ENCODE measurements at places on chromosomes 13 and 19.

- no peak for DNase-seq
Measured at GRCh38 chr19:35904311-35905068, 2.2 kb downstream of the HCST start.

- DNase-seq, result no peak
Measured at GRCh38 chr13:35475960-35476943, at the start of gene MAB21L1. TSS of gene MAB21L1 (minus strand) at chr13:35476689. CDS start at chr13:35476138, 551 bp downstream.

DNA sequence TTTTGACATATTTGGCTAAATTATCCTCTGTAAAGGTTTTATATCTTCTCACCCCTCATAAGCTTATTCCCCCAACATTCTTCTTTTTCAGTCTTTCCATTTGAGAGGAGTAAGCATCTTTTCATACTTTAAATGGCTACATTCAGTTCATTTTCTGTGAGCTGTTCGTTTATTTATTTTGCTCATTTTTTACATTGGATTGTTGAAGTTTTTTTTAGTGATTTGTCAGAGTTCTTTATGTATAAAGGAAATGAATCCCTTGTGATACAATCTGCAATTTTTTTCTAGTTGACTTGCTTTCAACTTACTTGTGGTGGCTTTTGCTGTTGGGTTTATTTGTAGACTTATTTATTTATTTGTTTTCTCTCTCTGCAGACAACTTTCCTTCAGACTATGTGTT is 250.3 kb downstream of the DLEU7 start:
- DNase-seq, result no peak

DNA sequence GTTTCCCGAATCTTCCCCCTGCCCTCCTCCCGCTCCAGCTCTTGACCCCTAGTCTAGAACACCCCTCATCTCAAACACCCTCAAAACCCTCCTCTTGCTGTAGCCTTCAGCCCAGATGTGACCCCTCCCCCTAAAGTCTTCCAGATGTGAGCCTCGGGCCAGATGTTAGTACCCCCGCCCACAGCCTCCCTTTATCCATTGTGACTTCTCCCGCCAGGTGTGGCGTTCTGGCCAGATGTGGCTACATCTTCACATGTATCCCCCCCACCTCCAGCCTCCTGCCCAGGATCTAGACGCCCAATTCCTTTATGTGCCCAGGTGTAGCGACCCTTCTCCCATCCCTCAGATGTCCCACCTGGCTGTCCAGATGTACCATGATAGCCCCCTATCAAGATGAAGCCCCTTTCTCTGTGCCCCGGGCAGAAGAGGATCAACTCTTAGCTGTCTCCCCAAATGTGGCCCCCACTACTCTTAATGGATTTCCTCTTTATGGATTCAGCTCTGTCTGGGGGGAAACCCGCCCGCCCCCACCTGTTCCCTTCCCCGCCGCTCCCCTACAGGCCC is 517 bp upstream of the LTBP4 start:
- no peak for DNase-seq

DNA sequence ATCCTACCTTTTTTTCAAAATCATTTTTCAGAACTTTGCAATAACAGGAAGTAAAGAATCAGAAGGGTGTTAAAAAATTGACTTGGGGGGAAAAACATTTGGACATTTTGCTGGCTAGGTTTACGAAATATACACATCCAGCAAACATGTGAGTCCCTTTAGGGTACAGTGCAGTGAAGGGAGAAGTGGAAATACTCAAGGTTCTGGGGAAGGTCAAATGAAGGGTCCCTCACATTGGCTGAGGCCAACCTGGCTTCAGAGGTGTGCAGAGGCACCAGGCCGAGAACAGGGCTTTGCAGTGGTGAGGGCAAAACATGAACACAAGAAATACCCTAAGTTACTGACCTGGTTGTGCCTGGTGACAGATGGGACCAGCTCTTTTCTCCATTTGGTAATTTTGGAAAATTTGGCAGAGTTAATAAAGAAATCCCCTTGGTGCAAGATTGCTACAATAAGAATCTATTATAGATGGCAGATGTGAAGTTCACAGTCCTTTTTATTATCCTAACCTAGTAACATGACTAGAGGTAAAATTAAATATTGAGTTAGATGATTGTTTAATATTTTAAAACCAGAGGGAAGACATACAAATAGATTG is 1.5 kb upstream of the UPF3A start:
- no peak for DNase-seq

GRCh38 chr13:74000876-74001275 is 133.3 kb downstream of the KLF12 start:
- no peak for DNase-seq

- DNase-seq, result no peak
Measured at GRCh38 chr19:19137556-19138108, 646 bp downstream of the TMEM161A start.

DNA sequence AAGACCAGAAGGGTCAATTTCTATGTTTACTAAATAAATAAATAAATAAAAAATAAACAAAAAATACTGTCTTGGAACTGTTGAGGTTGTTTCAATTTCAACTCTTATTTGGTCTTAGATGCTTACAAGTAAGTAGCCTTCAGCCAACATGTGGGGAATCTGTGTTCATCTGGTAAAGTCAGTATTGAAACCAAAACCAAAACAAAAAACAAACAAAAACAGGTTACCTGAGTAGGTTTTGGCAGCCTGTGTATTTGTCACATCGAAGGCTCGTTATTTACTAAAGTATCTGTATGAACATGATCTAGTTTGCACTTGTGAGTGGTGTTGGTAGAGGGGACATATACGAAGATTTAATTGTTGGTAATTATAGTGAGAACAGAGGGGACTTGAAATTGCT is 471.5 kb downstream of the SLITRK5 start:
- no peak for DNase-seq

DNA sequence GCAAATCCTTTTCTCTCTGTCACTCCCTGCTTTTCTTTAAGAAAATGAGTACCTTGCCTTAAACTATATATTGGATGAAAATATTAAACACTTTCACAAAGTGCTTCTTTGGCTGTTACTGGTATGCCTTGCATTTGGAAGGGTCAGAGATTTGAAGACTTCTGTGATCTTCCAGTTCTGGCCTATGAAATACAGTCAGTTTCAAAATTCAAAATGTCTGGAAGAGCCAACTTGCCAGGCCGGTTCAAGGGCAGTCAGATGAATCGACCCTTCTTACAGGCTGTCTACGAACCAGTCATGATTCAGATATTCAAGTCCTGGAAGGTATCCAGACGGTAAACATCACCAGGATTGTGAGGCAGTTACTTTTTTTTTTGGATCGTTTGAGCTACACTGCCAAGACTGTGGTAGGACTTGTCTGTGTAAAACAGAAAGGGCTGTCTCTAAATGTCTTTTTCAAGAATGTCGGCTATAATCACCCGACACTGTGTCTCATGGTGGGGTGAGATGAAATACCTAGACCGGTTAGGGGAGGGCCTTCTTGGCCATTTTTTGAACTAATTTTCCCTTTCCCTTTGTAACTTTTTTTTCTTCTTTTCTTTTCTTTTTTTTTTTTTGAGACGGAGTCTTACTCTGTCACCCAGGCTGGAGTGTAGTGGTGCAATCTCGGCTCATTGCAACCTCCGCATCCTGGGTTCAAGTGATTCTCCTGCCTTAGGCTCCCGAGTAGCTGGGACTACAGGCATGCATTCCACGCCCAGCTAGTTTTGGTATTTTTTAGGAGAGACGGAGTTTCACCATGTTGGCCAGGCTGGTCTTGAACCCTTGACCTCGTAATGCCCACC is 11.2 kb downstream of the ACTN4 start:
- DNase-seq, result no peak

GRCh38 chr13:36438594-36439483 is 6.5 kb downstream of the CCNA1 start:
- DNase-seq, result no peak

DNA sequence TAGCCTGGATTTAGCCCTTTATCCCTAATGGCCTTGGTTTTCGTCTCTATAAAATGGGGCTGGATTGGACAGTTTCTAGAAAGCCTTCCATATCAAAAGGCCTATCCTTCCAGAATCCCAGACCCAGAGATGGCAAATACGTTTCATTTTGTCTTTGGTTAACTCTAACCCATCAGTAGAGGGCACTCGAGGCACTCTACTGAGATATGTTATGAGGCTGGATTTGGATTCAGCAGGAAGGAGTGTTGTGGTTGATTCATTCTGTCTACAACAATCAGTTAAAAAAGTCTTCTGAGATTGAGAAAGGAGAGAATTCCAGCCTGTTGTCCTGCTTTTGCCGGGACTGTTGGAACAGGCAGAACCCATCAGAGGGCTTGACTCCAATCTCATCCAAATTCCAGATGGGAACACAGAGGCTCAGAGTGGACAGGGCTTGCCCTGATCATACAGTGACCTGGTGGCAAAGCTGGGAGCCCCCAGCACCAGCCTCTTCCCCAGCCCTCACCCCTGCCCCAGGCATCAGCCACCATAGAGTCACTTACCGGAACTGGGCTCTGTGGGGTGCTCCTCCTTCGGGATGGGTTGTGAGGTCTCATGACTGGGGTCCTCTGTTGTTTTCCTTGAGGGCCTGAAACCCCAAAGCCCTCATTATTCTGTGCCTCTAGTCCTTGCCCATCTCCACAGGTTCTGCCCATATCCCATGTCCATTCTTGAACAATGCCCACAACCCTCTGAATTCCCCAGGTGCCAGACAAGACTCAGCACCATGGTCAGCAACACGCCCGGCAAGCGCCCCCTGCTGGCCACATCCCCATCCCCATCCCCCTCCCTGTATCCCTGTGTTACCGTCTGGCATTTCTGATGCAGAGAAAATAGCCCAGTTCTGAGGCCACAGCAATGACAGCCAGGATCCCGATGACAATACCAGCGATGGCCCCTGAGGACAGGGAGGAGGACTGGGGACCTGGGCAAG is 12.3 kb upstream of the ZNF180 start:
- no peak for DNase-seq

DNA sequence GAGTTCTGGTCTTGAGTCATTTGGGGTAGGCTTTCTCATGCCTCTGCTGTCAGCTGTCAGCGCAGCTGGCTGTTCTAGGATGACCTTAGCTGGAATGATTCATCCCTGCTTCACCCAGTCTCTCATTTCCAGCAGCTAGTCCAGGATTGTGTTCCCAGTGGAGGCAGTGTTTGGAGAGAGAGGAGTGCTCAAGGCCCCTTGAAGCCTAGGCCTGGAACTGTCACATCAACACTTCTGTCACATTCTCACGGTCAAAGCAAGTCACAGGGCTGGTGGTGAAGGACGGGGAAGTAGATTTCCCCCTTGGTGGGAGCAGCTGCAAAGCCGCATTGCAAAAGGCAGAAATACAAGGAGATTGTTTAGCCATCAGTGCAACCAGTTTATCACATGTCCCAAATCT is 15.2 kb downstream of the TPT1 start:
- no peak for DNase-seq

DNA sequence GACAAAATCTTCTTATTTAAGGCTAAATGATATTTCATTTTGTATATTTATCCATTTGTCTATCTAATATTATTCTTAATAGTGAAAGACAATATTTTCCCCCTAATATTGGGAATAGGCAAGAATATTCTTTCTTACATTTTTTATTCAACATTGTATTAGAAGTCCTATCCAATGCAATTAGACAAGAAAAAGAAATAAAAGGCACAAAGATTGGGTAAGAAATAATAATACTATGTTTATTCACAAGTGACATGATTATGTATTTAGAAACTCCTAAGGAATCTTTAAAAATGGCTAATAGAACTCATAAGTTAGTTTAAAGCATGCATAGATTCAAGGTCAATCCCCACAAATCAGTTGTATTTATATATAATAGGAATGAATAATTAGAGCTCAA is 11.3 kb upstream of the CRYL1 start:
- DNase-seq, result no peak

DNA sequence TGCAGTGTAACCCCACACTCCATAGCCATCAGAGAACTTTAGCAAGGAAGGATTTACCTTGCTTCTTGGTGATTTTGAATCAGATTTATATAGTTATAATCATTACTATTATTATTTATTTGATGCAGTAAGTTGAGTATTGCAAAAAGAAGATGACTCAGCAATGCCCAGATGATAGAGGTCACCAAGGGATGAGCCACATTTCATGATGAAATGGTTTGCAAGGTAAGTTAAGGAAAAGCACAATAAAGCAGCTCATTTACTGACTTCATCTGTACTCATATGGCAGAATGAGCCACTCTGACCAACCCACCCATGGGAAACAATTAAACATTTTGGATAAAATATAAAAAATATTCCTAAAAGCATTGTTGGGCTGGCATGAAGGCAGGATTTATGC is 59.1 kb downstream of the AKAP11 start:
- no peak for DNase-seq

GRCh38 chr13:52712385-52712784 is 27.2 kb downstream of the CNMD start:
- DNase-seq, result no peak

DNA sequence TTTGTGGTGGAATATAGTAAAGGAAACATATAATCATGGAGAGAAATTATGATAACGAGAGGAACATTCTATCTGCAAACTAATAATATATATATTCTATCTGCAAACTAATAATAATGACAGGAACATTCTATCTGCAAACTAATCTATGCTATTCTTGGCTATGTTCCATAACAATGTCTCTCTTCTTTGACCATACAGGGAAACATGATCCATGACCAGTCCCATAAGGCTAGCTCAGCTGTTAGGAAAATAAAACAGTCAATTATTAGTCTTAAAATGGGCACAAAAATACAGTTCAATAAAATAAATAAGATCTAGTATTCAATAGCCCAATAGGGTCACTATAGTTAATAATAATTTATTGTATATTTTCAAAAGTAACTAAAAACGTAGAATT is 707.8 kb upstream of the PCDH20 start:
- DNase-seq, result no peak

DNA sequence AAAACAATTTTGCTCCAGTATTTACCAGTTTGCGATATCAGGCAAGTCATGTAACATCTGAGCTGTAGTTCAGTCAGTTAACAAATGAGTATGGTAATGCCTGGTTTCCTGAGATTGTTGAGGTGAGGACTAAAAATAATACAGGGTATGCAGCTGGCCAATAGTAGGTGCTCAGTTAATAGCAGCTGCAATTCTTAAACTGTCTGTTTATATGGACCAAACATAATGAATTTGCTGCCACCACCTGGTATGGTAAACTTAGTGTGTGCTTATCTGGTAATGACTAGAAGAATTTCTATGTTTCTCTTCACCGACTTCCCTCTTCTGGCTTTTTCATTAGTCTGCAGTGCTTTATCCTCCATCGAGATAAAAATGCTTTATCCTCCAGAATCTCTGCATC is 9.1 kb downstream of the ZMYM2 start:
- no peak for DNase-seq

Data from stimulated activated CD4-positive, alpha-beta T cell treated with anti-CD3 and anti-CD28 coated beads, Interleukin-1b, Interleukin-23, amount 100 ng/mL, for 4 hours (primary cell).